ENCODE measurements at places on chromosomes 4 and X.

DNA sequence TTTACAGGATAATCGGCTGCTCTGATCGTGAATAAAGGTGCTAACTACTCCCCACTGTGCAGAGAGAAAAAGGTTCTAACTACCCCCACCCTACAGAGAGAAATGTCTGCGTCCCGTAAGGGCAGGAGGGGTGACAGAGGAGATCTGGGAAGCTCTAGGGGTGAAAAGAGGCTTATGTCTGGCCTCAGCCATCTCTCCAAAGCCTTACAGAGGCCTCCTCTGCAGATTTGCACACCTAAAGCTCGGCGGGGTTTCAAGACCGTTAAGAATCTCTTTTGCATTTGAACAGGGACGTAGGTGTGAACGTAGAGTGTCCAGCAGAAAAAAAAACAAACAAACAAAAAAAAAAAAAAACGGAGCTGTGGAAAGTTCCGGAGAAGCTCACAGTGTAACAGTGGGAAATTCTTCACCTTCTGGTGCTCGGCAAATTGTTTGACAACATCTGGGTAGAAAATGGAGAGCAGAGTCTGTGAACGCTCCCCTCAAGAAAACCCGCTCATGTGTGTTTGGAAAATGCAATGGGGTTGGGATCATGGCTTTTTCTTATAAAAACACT lies 161.0 kb downstream of the SHOX start:
- DNase-seq, result no peak

GRCh38 chr4:1418494-1419285 lies 12.4 kb upstream of the NKX1-1 start:
- no peak for DNase-seq

DNA sequence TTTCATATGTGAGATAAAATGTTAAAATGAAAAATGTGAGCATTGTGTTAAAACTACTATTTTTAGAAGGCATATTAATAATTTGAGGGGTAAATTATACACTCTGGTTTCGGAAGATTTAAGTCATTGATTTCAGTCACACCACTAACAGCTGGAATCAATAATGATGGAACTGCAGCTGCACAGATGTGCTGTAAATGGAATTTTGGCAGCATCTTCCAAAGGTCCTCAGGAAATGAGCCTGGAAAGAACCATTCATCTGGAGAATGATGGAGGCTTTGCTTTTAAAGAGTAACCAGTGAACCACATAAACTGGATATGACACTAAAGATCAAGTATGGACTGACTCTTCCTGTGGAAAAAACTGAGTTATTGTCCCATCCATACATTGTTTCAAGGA lies 759.0 kb upstream of the EPHA5 start:
- DNase-seq, result no peak

- peak; percentile 23 for DNase-seq
Measured at GRCh38 chr4:174521800-174522182, 497 bp downstream of the HPGD start.

DNA sequence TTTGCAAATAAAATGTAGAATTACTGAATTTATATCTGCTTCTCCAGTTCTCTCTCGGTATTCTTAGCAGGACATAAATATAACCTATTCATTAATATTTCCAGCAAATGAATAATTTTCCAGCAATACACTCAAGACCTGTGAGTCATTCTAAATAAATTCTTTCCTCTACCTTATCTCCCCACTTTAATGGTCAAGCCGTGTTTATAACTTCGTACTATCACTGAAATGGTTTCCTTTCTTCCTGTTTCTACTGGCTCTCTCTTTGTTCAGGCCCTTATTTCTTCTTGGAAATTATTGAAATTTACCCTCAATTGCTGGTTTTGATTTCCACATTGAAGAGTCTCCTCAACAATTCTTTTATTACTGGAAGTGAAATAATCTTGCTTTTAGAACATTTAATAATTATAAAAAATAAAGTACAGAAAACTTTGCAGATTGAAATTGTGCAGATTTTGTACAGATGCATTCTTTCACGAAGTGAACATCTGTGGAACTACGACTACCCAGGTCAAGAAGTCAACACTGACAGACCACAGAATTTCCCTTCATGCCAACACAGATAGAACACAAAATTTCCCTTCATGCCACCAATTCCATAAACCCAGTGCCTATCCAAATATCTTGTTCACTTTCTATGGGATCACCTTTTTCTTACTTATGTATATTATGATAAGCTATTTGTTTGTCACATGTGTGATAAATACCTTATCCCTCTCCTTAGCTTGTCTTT lies 205.7 kb downstream of the FAT4 start:
- no peak for DNase-seq

DNA sequence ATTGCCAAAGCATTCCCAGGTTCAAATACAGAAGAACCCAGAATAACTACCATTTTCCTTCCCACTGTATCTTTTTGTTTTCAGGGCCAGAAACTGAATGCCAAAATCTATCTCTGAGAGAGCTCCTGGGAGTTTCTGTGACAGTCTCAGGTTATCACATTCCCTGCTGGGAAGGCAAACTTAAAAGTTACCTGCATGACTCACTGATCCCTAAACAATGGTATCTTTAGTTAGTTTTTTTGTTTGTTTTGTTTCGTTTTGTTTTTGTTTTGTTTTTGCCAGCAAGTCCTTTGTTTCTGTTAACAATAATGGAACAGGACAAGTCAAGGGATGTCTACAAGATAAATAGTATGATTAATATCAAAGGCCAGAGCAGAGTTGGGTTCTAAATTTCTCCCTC lies 34.3 kb downstream of the PAPSS1 start:
- DNase-seq, result no peak

GRCh38 chr4:108693211-108693610 lies 42.8 kb downstream of the OSTC start:
- DNase-seq, result no peak

GRCh38 chr4:76023389-76023788 lies at the start of gene CXCL10:
CXCL10 (minus strand) TSS chr4:76023497; CDS start chr4:76023431, 66 bp downstream.
- DNase-seq, result no peak

GRCh38 chrX:153921511-153922446 lies 4.3 kb downstream of the ARHGAP4 start:
- DNase-seq, result no peak

GRCh38 chrX:69145714-69146113 lies 19.5 kb downstream of the PJA1 start:
- DNase-seq, result no peak

GRCh38 chrX:13755254-13755653 lies 20.7 kb downstream of the OFD1 start:
- no peak for DNase-seq

- DNase-seq, result peak; percentile 48
Measured at GRCh38 chr4:135838889-135839288, 1637.3 kb upstream of the PABPC4L start.

DNA sequence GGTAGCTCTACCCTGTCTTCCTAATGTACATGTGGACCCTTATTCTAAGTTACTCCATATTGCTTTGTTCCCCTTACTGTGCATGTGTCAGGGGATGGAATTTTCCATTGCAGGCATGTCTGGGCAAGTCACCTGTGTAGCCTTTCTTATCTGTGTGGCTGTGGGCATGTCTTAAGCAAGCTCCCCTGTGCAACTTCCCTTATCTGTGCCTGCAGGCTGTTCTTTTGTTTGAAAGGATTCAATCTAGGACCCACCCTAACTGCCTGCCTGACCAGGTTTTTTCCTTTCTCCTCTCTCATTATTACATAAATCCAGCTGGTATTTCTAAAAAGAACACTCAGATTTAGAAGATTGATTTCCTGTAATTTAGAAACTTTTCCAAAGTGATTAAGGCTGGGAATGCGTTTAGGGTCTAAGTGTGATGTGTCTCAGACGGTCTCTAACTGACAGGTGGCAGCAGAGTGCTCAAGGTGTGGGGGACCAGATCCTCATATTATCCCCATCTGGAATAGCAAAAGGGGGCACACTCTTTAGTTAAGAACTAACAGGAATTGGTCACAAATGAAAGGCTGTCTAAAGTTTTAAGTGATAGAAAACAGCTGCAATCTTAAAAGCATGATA lies 198.9 kb upstream of the PPP1R2C start:
- no peak for DNase-seq

- DNase-seq, result no peak
Measured at GRCh38 chrX:124209792-124210576, 122.5 kb upstream of the TEX13D start.

GRCh38 chrX:46770000-46770816 lies 11.3 kb upstream of the SLC9A7 start:
- DNase-seq, result peak; percentile 5

- no peak for DNase-seq
Measured at GRCh38 chr4:158667651-158668198, 4.0 kb downstream of the C4orf46 start.

DNA sequence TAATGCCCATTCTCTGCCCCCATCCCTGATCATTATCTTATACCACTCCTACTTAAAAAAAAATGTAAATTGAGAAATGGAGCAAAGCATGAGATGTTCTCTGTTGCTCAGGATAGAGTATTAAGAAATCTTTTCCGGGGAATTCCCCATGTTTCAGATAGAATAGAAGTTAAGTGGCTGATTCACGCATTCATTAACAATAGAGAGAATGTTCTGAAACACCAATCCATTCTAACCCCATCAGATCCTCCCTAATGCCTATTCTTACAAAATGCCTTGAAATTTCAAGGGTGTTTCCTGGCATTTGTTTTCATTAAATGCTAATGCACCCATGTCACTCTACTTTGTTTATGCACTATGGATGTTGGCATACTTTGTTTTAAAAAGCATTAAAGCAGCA lies 101.1 kb downstream of the AREG start:
- no peak for DNase-seq

- DNase-seq, result no peak
Measured at GRCh38 chrX:828411-828959, 197.9 kb downstream of the SHOX start.

GRCh38 chr4:108334031-108334430 lies 165.3 kb upstream of the LEF1 start:
- DNase-seq, result no peak

- peak; percentile 28 for DNase-seq
Measured at GRCh38 chr4:24799544-24800324, 4.4 kb downstream of the SOD3 start.

DNA sequence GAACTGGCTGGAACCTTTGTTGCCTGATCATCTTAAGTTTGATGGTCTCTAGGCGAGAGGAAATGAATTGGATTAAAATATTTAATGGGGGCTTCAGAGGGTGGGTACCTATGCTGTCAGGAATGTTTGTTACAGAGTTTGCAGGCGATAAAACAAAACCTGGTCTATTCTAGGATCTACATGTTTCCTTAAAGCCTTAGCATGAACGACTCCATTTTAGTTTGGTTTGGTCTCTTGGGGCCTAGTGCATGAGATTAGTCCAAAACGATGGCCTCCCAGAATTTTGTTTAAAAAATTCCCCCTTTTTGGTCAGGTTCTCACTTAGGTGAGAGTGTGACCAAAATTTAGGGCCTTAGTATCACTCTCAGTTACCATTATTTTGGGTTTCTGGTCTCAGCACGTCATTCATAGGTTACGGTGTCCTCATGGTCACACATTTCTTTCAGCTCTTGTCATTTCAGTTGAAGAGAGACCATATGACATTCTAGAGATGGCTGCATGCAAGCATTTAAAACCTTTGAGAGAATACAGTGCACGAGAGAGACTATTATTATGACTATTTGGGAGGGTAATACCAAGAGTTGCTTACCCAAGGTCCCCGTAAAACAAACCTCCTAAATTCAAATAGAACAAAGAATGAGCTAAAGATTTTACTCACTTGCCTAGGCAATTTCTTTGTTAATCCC lies 13.8 kb downstream of the MOB1B start:
- DNase-seq, result no peak

DNA sequence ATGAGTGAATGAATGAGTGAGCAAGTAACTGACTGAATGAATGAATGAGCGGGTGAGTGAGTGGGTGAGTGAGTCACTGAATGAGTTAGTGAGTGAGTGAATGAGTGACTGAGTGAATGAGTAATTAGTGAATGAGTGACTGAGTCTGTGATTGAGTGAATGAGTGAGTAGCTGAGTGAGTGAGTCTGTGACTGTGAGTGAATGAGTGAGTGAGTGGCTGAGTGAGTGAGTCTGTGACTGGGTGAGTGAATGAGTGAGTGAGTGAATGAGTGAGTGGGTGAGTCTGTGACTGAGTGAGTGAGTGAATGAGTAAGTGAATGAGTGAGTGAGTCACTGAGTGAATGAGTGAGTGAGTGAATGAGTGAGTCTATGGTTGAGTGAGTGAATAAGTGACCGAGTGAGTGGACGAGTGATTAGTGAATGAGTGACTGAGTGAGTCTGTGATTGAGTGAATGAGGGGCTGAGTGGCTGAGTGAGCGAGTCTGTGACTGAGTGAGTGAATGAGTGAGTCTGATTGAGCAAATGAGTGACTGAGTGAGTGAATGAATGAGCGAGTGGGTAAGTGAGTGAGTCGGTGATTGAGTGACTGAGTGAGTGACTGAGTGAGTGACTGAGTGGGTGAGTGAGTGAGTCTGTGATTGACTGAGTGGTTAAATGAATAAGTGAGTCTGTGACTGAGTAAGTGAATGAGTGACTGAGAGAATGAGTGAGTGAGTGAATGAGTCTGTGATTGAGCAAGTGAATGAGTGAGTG lies 223.0 kb upstream of the PSAPL1 start:
- no peak for DNase-seq

DNA sequence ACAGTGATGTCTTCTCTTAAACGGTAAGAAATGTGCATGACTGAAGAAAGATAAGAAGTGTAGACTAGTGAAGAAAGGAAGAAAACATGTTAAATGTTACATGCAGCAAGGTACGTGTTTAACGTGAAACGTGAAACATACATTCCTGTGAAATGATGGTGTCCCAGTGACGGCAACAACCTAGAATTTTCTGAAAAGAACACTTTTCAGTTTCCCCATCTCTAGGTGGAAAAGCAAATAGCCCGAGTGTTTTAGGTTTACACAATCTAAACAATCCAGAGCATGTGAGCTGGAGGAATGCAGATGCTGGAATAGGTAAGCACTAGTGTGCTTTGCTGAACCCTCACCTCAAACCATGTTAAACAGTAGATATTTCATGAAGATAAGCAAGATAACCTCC lies 60.7 kb downstream of the CLNK start:
- no peak for DNase-seq

DNA sequence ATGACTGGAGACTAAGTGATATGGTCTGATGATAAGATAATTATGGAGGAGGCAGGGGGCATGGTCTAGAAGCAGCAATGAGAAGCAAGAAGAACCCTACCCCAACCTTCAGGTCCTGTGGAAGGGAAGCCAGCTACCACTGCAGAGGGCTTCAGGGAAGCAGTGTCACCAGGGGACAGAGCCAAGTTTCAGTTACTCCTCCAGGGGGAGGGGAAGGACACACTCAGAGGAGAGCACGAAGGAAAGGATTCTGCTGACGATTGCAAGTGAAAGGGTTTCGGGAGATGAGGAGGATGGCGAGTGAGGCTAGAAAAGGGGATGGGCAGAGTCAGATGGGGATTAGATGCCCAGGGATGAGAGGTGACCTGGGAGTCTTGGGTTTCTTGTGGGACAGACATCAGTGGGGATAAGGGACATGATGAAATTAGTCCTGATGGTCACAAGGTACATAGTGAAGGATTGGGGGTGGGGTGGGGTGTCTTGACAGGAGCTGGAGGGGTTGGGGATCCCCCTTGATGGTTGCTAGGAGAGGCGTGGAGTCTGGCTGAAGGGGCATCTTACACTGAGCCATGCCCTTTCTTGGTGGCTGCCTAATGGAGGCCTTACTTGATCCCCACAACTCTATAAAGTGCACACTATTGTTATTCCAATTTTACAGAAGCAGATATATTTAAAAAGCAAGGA lies 45.4 kb downstream of the TIGD4 start:
- no peak for DNase-seq

Data from brain (organoid and tissue), 16 donors.